Foreskin keratinocyte (primary cell): ENCODE measurements at places on chromosomes 7 and 10. TPM values are rescaled to one million over a fixed set of nuclear protein-coding genes. Genes with fewer than 3 reads are reported as not detected.

- DNase-seq, result no peak
Observed at GRCh38 chr7:111914291-111914690, 291.9 kb downstream of the DOCK4 start.

The CALCR gene
- not detected in 2 replicates for total RNA-seq

DNA sequence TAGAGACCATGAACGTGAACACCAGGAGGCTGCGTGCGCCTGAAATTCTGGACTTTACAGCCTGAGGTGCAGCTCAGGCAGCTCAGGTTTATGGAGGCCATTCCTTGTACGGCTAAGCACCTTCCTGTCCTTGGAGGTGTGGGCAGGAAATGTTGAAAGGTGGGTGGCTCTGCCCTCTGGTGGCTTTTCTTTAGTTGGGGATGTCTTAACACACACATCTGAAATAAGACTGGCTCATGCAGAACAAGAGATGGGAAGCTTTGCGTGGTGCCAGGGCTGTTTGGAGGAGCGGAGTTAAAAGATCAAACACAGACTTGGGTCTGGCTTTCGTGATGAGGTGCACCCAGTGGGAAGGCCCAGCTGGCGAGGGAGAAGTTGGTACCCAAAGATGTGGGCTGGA is 64.1 kb downstream of the DOCK1 start:
- no peak for DNase-seq

DNA sequence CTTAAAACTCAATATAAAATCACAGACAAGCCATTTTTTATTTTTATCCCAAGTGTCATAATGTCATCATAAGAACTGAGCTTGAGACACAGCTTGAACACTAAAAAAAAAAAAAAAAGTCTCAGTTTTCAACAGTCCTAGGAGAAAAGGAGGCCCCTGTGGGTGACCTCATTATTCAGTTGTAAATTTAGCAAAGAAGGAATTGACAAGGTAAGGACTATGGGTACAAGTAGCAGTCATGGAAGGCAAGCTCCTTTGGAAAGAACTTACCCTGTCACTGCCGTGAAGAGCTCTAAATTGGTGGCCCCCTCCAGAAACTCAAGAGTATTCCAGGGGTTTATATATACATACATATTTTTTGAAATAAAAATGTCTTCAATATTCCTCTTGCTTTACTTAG is 864.4 kb upstream of the KCND2 start:
- DNase-seq, result no peak

The DNAJC2 gene
- 27.7 and 32.2 TPM in 2 replicates for total RNA-seq

DNA sequence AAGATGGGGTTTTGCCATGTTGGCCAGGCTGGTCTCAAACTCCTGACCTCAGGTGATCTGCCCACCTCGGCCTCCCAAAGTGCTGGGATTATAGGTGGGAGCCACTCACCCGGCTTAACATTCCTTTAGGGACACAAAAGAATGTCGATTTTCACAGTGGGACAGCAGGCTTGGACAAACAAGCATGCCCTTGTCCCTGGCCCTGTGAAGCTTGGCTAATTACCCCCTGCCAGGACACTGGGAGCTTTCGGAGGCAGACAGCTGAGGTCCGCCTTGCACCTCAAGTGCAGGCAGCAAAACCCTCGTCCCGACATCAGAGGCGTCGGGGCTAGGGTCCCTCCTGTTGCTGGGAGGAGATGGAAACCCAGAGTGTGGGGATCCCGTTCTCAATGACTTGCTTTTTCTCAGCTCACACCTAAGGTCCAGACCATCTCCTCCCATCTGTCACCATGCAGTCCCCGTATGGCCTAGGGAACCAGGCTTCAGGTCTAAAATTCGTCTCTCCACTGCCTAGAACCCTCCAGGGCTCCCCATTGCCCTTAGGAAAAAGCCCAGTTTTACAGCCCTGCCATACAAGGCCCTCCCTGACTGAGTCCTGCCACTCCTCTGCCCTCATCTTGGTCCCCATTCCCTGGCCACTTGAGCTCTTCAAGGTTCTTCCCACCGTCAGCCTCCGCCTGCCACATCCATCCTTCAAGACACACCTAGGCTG is 6.3 kb upstream of the CLIP2 start:
- DNase-seq, result no peak

GRCh38 chr10:116014871-116015582 is 258.0 kb downstream of the GFRA1 start:
- DNase-seq, result no peak

DNA sequence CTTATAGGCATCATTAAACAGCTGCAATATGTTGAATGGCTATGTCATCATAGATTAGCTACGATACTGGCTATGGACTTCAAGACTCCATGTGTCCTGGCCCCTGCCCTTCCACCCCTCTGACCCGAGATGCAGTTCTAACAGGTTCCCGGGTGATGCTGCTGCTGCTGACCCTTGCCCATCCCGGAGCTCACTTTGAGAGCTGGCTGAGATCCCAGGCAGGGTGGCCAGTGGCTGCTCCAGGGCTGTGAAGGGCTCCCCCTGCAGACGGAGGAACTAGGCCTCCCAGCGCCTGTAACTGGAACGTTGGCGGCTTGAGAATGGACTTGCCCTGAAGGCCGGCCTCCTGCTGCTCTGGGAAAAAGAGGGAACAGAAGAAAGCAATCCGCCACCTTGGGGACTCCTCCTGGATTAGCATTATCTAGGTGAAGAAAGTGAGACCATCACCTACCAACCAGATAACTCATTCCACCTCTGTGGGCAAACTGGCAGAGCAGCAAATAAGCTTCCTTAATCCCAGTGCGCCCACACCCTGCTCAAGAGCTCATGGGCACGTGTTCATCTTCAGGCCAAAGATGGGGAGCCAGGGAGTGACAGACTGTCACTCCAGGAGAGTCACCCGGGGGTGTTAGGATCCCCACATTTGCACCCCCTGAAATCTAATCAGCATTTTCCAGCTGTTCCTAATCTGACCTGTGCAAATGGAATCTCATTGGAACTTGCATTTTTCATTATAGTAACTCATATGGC is 56.8 kb downstream of the PARP12 start:
- DNase-seq, result no peak

DNA sequence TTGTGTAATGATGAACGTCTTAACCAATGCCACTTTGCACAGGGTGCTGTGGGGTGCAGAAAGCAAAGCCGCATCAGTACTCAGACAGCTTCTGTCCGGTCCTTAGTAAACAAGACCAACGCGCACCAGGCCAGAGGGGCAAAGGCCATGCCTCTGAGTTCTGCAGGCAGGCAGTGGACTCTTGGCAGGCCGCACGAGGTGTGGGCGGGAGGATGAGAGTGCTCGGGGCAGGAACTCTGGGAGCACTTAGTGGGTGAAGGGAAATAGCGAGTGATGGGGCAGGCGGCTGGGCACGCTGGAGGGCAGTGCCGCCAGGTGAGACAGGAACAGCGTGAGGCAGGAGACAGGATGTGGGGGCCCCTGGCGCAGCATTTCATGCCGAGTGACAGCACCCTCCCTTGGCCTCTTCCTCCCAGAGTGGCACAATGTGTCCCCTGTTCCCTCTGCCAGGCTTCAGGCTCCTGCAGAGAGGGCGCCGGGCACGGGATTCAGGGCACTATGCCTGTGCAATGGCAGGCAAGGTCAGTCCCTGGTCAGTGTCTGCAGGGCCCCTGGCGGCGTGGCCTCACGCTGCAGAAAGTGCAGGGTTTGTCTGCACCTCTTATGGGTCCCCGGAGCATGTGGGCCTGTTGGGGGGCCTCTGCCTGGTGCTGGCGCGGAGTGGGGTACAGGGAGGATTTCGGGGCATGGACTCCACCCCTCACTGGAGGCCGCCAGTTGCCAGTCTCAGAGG is 60.4 kb downstream of the VIPR2 start:
- no peak for DNase-seq

GRCh38 chr10:125026974-125027735 is 85.2 kb downstream of the ZRANB1 start:
- no peak for DNase-seq

The MMD2 gene
- total RNA-seq, result not detected in 2 replicates

DNA sequence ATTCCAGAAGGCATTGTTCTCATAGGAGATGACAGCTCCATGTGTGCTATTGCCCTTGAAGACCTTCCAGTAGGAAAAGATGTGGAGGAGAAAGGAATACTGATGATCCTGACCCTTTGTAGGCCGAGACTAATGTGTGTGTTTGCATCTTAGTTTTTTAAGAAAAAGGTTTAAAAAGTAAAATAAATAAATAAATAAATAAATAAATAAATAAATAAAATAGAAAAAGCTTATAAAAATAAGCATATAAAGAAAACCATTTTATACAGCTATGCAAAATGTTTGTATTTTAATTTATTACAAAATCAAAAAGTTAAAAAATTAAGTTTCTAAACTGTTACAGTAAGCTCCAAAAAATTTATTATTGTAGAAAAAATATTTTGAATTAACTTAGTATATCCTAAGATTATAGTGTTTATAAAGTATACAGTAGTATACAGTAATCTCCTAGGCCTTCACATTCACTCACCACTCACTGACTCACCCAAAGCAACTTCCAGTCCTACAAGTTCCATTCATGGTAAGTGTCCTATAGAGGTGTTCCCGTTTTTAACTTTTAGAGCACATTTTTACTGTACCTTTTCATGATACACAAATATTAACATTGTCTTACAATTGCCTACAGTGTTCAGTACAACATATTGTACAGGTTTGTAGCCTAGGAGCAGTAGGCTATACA is 435.2 kb upstream of the SEMA3A start:
- DNase-seq, result no peak

The DYDC1 gene
- not detected in 2 replicates for total RNA-seq

DNA sequence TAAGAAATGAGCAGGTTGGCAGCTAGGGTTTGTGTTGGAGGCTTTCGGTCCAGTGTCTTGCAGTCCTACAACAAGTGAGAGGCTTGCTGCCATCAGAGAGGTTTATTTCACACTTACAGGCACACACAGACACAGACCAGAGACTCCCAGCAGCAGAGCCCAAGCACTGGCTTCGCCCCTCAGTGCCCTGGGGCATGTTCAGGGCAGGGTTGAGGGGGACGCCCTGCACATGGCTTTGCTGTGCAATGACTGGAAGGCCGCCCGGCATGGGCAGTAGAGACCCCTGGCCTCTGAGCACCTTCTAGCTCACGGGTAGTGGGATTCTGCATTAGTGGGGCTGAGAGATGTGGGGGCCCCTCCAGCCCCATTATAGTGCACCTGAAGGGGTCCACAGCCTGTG is 3.8 kb downstream of the SPRN start:
- DNase-seq, result no peak

GRCh38 chr7:73382934-73383503 is 50.6 kb upstream of the FZD9 start:
- DNase-seq, result no peak

GRCh38 chr10:70007116-70007820 is 45.4 kb upstream of the MACROH2A2 start:
- no peak for DNase-seq

DNA sequence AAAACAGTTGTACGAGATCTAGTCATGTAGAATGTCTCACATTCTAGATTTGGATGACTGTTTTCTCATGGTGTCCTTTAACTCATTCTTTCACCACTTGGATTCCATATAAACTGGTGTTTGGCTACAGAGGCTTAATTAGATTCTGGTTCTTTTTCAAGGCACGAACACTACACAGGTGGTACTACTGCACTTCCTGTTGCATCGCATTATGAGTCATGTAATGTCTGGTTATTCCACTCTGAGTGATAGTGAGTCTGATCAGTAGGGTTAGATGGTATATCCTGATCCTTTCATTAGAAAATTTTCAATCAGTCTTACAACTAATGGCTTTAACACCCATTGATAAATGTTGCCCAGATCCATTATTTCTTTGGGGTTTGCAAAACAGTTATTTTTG is 11.2 kb upstream of the AKAP9 start:
- no peak for DNase-seq

DNA sequence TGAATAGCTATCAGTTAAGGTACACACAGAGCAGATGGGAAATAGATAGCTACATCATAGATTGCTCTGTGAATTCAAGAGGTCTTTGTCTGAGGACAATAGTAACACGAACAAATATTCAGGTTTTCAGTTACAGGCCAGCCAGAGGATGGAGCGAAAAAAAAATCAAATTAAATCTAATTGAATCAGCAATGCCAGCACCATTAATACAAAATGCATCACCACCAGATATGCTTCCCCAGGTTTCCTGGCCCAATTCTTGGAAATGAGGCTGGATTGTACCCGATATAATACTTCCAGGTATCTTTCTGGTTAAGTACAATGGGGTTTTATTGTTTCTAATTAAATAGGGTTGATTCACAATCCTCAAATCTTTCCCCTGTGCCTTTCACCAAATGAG is 975.8 kb upstream of the AUTS2 start:
- no peak for DNase-seq

- no peak for DNase-seq
Observed at GRCh38 chr10:29434111-29434510, 145.2 kb downstream of the LYZL1 start.

The TFEC gene
- not detected in 2 replicates for total RNA-seq

DNA sequence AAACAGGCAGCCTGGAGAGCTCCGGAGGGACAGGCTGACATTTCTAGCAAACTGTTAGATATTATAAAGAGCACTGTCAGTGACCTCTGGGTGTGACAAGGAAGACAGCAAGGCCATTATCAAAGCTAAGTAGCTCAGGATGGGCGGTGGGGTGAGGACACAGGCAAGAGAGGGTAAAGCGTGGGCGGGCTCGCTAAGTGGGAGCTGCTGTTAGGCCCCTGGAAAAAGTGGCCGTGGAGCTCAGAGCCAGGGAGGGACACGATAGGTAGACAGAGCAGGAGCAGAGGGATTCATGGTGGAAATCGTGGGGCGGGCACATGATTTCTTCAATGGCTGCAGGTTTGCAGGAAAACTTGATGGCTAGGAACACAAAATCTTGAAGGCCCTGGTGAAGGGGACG is 51.4 kb upstream of the NPS start:
- no peak for DNase-seq

The FRMPD2 gene
- total RNA-seq, result not detected in 2 replicates

DNA sequence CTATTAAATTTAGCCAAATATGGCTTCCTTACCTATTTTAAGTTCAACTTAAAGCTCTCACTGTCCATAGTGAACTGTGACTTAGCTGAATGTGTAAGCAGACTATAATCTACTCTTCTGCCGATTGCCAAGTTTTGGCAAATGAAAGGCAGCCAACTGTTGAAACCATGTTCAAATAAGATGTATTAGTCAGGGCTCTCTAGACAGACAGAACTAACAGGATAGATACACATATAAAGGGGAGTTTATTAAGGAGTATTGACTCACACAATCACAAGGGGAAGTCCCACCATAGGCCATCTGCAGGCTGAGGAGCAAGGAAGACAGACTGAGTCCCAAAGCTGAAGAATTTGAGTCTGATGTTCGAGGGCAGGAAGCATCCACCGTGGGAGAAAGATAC is 837.7 kb upstream of the AUTS2 start:
- no peak for DNase-seq

The MACROH2A2 gene
- total RNA-seq, result 33.9 and 35.6 TPM in 2 replicates

The MKI67 gene
- 72.8 and 102 TPM in 2 replicates for total RNA-seq
